ENCODE measurements at places on chromosomes 7 and 10. TPM values are rescaled to one million over a fixed set of nuclear protein-coding genes. Genes with fewer than 3 reads are reported as not detected.
A peak's percentile ranks its signal among the peaks of the same experiment; 100 is the strongest.

DNA sequence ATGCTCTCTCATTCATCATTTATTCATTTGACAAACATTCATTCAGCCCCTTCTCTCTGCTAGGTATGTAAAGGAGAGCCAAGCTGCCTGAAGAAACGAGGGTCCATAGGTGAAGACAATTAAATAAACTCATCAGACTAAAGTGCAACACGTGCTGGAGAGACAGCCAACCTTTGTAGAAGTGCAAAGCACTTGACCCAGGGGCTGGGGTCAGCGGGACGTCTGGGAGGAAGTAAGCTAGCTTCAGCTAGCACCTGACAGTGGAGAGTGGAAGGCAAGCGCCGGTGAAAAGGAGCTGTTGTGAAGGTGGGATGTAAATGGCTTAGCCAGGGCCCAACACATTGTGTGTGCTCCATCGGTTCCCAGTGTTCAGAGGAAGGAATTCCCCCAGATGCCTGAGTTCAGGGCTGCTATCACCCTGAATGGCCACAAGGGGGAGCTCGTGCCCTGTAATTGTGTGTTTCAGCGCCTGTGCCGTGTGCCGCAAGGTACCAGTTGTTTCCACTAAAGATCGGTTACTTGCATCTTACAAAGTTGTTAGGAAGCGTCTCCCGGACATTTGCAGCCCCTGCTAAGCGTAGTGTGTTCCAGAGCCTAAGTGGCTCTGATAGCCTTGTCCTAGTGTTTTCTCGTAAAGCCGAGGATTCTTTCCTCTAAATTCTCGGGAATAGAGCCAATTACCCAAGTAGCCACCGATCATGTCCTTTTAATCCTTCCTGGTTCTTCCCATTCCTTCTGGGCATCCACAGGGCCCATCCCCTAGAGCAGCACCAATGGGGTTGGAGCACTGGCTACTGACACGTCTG, 30.6 kb downstream of the TLX1 start:
- peak; percentile 59 for DNase-seq

DNA sequence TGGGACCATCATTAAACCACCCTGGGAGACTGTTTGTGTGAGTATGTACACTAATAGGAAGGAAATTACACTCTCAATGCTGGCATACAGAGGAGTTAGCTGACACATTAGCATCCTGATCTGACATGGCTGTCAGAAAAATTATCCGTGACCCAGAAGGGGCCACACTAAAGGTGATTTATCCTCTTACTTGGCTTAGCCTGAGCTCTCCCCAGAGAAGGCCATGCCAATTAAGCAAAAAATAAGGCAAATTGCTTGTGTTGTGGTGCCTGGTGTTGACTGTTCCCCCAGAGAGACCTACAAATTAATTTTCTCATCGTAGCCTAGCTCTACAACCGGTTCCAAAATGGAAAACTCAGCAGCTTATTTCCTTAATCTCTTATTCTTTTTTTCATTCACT, 992.3 kb downstream of the KCNMA1 start:
- no peak for DNase-seq

The ITIH2 gene
- not detected for total RNA-seq

- no peak for DNase-seq
Observed at GRCh38 chr7:148275359-148275890, 315.1 kb upstream of the C7orf33 start.

The VPS37D gene
- 6.2 TPM for total RNA-seq

- peak; percentile 83 for DNase-seq
Observed at GRCh38 chr7:99740573-99741440, 5.8 kb upstream of the CYP3A7 start.

- DNase-seq = no peak
Observed at GRCh38 chr10:69220041-69220451, at the start of gene HKDC1. Gene HKDC1, plus strand, starts transcription at chr10:69220332. Its CDS starts 104 bp downstream, at chr10:69220436.

- DNase-seq = peak; percentile 58
Observed at GRCh38 chr7:67625257-67625737, 628.7 kb downstream of the TYW1 start.

- peak; percentile 37 for DNase-seq
Observed at GRCh38 chr10:29150010-29150409, 138.9 kb upstream of the LYZL1 start.

GRCh38 chr7:70647801-70648498, 484.0 kb upstream of the GALNT17 start:
- no peak for DNase-seq

- DNase-seq = no peak
Observed at GRCh38 chr10:21326594-21327288, 198.7 kb downstream of the SKIDA1 start.

GRCh38 chr7:97845622-97846203, 26.5 kb downstream of the ASNS start:
- peak; percentile 5 for DNase-seq
